ENCODE measurements at places on chromosomes 4 and X. TPM values are rescaled to one million over a fixed set of nuclear protein-coding genes. Genes with fewer than 3 reads are reported as not detected.

- no peak for DNase-seq
Measured at GRCh38 chrX:38165023-38165422, 55.6 kb downstream of the SRPX start.

GRCh38 chr4:1768367-1769034, 24.6 kb upstream of the FGFR3 start:
- DNase-seq, result no peak

DNA sequence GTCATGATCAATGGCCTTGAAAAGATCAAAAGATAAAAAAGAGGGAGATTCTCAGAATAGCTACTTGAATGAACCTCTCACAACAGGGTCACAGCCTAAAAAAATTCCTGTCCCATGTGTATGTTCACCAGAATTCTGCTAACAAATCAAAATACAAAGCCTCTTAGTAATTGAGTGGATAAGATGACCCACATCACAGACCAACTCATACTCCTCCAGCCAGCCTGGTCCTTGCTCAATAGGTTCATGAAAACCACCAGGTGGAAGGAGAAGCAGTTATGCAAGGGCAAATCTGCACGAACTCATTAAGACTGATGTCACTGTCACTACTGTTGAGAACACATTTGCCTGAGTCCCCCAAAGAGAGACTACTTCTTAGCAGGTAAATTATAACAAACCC, 21.5 kb downstream of the WDFY3 start:
- no peak for DNase-seq

DNA sequence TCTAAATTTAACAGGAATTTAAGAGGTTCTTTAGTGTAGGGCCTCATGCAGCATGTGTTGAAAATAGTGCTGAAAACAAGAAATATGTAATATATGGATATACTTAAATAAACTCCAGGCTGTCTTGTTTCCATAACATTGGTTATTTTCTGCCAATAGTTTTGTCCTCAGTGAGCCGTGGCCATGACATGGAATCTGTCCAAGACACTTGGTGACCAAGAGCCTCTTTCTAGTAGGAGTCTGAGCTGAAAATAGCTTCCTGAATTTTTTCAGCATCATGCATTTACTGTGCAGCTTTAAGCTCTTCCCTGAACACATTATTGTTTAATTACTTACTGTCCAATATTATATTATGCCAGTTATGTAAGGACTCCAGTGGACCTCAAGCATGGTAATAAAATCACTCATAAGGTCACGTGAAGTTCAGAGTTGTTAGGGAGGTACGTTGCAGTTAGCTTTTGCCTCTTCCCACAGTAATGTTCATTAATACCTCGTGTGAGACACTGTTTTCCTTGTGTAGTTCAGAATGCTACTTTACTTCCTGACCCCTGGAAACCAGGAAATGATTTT, 488.2 kb downstream of the GRID2 start:
- no peak for DNase-seq

GRCh38 chr4:150476776-150477175, 105.2 kb upstream of the MAB21L2 start:
- DNase-seq, result no peak

- DNase-seq, result no peak
Measured at GRCh38 chr4:74665346-74665745, 129.0 kb downstream of the BTC start.

GRCh38 chr4:173325007-173325736, 9.0 kb downstream of the HMGB2 start:
- DNase-seq, result no peak

DNA sequence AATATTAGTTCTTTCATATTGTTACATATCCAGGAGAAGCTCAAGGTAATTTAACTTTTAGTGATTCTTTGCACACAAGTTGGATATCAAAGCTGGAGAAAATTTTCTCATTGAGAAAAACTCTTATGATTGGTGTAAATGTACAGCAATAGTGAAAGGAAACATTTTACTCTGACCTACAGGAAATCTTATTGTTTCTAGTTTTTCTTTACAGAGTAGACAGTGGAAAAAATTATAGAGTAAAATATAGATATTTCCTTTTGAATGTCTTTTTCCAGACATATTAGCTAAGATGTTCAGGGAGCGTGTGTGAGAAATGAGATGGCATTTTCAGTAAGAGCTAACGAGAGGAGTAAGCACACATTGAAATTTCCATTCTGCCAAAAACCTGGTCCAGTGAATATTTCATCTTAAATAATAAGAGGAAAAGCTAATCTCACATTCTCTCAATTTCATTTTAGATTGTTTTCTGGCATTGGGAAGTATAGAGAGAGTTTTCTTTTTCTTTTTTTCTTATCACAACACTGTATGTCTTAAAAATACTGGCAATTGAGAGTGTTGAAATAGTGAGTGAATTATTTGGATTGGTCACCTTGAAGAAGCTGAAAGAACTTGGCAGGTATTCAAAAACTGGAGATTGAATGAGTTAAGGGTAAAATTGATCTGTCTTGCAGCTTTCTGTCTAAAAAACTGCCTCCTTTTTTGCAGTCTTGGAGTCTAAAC, 15.6 kb upstream of the ATP8A1 start:
- DNase-seq, result no peak

- DNase-seq, result no peak
Measured at GRCh38 chrX:55593756-55594257, 29.4 kb upstream of the FOXR2 start.

DNA sequence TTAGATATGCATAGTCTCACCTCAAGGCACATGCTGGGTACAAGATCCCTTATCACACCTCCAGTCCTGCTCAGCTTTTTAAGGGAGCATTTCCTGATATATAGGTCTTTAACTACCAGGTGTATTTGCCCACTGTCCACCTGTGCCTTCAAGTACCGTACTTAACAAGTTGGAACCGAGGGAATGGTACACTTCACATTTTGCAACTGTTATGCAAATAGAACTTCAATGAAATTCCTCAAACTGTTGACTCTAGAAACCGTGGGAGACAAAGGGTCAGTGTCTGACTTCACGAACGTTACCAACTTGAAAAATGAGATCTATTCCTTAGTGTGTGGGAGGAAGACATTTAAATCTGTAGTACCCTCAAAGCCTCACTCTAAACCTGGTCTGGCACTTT, 5.2 kb downstream of the TRIM2 start:
- DNase-seq, result no peak

DNA sequence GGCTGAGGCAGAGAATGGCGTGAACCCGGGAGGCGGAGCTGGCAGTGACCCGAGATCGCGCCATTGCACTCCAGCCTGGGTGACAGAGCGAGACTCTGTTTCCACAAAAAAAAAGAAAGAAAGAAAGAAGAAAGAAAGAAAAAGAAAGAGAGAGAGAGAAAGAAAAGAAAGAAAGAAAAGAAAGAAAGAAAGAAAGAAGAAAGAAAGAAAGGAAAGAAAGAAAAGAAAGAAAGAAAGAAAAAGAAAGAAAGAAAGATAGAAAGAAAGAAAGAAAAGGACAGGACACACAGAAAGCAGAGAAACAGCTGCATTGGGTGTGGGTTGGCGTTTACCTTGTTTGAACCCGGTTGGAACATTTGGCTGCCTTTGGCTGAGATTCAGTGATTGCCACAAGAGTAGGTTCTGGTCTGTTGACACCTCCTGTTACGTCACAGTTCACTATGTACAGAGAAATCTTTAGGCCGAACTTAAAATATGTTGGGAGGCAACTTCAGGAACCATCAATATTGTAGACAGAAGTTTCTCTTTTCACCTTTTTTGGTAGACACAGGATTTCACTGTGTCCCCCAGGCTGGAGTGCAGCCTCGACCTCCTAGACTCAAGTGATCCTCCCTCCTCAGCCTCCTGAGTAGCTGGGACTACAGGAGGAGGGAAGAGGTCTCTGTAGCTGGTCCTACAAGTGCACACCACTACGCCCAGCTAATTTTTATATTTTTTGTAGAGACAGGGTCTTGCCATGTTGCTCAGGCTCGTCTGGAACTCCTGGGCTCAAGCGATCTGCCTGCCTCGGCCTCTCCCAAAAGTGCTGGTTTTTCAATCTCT, 16.3 kb upstream of the PLCXD1 start:
- peak; percentile 5 for DNase-seq

GRCh38 chr4:96992443-96992842, 1150.8 kb downstream of the STPG2 start:
- no peak for DNase-seq

DNA sequence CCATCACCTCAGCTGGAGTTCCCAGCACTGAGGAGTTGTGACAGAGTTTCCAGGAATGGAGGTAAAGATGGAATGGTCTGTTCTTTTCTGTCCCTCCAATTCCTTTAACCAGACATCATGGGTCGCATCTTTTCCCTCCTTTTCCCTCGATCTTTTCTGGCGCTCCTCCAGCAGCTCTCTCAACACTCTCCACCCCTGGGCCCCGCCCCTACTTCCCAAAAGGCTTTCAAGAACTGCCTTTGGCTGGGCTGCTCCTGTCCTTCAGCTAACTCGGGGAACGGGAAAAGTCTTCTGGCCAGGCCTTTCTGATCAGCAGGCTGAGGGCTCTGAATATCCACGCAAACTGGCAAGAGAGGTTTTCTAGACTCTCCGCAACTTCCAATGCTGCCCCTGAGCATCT, 34.0 kb downstream of the UTP14A start:
- no peak for DNase-seq

- DNase-seq, result no peak
Measured at GRCh38 chr4:47490550-47490949, 5.5 kb downstream of the ATP10D start.

DNA sequence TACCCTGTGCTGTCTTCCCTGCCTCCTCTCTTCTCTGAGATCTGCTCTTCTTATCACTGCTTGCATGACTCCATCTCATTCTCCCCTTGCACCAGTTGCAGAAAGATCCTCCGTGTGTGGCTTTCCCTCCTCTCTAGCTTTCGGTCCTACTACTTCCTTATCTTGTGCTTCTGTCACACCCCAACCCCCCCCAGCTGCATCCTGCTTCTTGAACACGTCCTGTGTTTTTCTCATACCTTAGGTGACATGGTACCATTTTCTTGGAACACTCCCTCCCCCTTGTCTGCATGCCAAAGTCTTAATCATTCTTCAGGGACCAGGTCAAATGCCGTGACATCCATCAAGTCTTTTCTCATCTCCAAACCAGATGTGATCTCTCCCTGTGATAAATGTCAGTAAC, 46.4 kb downstream of the FHL1 start:
- no peak for DNase-seq

- no peak for DNase-seq
Measured at GRCh38 chrX:16601885-16602284, 48.1 kb upstream of the S100G start.

- no peak for DNase-seq
Measured at GRCh38 chr4:145042601-145043285, 55.3 kb downstream of the ANAPC10 start.

DNA sequence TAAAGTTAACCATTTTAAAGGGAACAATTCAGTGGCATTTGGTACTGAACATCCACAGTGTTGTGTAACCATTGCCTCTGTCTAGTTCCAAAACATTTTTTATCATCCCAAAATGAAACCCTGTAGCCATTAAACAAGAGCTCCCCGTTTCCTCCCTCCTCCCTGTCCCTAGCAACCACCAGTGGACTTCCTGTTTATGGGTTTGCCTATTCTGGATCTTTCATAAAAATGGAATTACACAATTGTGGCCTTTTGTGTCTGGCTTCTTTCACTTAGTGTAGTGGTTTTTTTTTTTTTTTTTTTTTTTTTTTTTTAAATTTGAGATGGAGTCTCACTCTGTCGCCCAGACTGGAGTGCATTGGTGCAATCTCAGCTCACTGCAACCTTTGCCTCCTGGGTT, 11.6 kb downstream of the RBMX2 start:
- DNase-seq, result no peak

DNA sequence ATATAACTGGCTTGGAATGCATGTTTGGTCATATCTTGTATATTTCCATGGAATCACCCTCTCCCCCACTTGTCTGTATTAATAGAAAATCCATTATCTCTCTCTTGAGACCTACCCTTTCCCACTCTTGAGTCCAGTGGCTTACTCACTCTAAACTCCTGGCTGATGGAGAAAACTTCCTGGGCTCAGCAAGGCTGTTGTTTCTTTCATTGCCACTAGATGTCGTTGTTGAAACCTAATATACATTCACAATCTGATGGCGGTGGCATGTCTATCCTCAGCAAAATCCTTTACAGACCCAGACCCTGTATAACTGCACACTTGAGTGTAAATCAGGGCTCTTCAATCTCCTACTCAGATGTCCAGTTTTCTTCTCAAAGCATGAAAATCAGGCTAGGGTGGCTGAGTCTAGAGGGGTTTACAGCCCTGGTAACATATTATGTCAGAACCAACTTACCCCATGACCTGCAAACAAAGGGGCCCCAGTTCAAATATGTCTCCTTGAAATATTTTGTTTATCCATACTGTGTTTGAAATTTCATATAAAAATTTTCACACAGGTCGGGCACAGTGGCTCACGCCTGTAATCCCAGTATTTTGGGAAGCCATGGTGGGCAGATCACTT, 70.0 kb upstream of the FAM241A start:
- peak; percentile 19 for DNase-seq

- DNase-seq, result no peak
Measured at GRCh38 chrX:348461-349117, 30.0 kb upstream of the GTPBP6 start.

DNA sequence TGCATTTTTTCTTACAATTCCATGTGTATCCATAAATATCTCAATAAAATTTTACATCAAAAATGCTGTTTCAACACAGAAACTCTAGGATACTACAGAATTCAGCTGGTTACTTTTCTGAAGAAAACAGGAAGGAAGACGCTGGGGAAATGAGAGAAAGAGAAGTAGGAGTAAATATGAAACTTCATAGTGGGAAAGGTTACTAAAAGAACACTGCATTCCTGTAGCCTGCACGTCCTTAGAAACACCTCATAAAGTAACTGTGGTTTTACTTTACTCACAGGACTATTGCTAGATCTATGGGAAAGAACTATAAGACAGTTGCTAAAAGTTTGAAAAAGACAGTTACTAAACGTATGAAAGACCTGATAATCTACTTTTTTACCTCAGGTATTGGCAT, 23.1 kb downstream of the ATP11C start:
- no peak for DNase-seq

DSPP gene
- not detected for total RNA-seq

FRAS1 gene
- 78.1 TPM for total RNA-seq

RAB9B gene
- 0.25 TPM for total RNA-seq

DRD5 gene
- not detected for total RNA-seq

MED28 gene
- 102 TPM for total RNA-seq

PDGFC gene
- total RNA-seq, result 3.5 TPM

LEF1 gene
- total RNA-seq, result 1.6 TPM

AASDH gene
- total RNA-seq, result 15.6 TPM

PSAPL1 gene
- not detected for total RNA-seq

GUCY1B1 gene
- total RNA-seq, result 12.7 TPM

RAB33A gene
- total RNA-seq, result 3.0 TPM

GPRASP1 gene
- total RNA-seq, result 2.0 TPM

REPS2 gene
- 3.5 TPM for total RNA-seq

DMRTC1B gene
- 0.22 TPM for total RNA-seq

All from WTC11 (cell line).